ENCODE measurements at places on chromosomes 4 and X.

DNA sequence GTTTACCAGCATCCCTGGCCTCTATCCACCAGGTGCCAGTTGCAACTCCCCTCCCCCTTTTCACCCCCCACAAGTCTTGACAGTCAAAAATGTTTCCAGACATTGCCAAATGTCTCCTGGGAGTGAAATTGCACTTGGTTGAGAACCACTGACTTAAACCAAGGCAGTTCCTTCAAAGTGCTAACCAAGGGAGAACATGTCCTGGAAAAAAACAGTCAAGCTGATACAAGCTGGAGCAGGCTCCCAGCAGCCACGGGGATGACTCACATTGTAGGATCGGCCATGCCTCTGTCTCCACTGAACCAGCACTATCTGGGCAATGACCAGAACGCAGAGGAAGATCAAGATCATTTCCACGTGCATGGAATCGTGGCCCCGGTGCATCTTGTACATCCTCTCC lies 11.4 kb downstream of the RNF175 start:
- no peak for DNase-seq

GRCh38 chr4:129641179-129641578 lies 545.2 kb downstream of the C4orf33 start:
- DNase-seq, result peak; percentile 59

GRCh38 chrX:106611317-106611678 lies 480 bp upstream of the RADX start:
- DNase-seq, result no peak

DNA sequence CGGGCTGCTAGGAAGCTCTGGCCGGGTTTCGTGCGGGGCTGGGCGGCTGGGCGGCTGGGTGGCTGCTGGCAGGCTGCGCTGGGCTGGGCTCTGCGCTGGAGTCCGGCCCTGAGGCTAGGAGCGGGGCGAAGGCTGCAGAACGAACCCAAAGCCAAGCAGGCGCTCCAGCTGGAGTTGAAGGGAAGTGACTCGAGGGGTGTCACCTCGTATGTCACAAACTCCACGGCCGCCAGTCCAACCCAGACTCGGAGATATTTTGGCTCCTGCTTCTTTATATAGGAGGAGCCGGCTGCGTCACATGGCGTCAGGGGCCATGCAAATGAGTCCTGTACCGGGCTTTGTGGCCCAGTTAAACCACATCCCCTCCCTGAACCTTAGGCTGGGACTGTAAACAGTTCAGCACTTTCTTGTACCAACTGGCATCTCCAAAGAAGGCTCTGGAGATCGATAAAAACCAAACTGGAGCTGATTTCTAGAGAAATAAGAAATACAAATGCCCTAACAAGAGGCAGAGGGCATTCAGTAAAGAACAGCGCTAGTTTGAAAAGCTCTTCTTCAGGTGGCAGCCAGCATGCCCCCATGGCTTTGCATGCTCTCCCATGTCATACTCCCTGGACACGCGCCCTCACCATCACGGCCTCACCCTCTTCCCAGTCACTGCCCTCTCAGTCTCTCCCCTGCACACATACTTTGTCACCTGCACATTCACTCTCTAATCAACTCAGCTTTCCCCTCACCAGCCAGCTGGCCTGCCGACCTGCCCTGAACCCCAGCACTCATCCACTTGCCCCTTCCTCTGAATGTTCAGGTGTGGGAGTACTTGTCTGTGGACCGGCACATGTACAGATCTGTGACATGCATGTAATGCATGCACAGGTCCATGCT lies 58.5 kb downstream of the TSC22D3 start:
- DNase-seq, result peak; percentile 42

DNA sequence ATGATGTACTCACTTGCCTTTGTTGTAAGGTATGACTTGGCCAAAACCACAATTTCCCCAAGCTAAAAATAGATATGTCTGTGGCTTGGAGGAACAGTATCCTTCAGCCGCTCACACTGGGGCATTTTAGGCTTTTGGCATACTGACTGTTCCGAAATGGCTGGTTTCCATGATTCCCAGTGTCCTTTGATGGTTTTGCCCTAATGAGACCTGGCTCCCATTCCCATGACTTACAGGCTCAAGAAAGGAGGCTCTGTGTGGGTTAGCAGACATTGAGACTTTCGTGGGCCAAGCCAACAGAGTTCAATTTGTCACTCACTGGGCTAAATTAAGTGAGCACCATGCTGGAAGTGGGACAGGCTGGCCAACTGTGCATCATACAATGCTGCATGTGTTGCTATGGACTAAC lies 150.6 kb downstream of the CEP135 start:
- no peak for DNase-seq

DNA sequence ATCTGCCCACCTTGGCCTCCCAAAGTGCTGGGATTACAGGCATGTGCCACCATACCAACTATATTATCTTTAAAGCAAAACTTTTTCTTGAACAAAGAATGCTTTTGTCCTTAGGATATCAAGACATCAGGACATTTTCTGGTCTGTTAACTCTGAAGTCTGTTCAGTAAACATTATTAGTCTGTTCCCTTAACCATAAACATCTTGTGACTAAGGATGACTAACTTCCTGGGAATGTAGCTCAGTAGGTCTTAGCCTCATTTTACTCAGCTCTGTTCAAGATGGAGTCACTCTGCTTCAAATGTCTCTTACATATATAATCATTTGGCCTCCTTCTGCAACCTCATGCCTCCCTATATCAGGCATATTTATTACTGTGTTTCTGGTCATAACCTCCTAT lies 122.9 kb downstream of the UBE2NL start:
- DNase-seq, result no peak

DNA sequence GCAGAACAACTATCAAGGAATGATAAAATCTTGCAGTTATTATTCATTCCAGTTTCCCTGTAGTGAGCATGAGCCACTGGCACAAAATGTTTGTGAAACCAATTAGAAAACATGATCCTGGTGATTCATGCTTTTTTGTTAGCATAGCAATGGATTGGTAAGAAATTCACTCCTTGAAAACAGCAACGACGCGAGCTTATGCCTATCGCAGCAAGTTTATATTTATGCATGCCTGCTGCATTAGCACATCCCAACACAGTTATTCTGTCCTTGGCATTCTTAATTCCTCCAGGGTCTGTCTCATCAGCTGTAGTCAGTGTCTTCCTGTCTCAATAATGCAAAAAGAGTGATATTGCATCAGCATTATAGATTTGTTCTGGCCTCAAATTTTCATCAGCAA lies 975.9 kb downstream of the STIM2 start:
- DNase-seq, result no peak

GRCh38 chr4:126012691-126013290 lies 698.0 kb downstream of the FAT4 start:
- DNase-seq, result no peak

GRCh38 chr4:2787230-2788100 lies 5.4 kb upstream of the SH3BP2 start:
- no peak for DNase-seq

DNA sequence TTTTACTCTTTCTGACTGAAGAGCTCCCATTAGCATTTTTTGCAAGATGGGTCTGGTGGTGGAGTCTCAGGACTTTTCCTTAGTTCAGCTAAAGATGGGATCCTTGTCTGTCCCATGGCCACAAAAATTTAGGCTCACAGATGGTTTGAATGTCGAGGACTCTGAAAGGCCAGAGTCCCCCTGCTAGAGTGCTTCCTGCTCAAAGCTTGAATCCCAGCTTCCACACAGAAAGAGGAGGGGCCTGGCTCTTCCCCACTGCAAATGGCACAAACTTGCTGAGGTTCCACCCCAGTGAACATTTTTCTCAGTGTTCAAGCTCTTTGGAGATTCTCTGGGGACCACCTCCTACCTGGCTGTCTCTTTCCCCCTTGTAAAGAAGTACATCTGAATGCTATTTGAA lies 64.7 kb upstream of the UGT2B15 start:
- DNase-seq, result peak; percentile 18

- no peak for DNase-seq
Observed at GRCh38 chrX:150503898-150504219, 64.6 kb upstream of the MTM1 start.

DNA sequence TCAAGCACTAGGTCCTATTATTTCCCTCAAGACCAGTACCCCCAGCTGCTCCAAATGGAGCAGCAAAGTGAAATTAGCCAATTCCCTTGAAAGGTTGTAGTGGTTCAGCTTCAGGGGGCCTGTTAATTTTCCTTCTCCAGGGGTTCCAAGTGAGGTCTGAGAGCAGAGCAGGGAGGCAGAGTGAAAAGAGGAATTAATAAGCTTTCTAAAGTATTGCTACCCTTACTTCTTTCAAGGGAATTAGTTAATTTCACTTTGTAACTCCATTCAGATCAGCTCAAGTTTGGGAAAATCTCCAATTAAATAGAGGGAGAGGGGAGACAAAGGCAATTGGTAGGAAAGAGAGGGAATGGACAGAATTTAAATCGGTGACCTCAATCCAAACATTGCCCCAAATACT lies 78.7 kb upstream of the SLC7A11 start:
- DNase-seq, result no peak

GRCh38 chrX:105266456-105266855 lies 46.0 kb upstream of the TEX13A start:
- DNase-seq, result no peak

DNA sequence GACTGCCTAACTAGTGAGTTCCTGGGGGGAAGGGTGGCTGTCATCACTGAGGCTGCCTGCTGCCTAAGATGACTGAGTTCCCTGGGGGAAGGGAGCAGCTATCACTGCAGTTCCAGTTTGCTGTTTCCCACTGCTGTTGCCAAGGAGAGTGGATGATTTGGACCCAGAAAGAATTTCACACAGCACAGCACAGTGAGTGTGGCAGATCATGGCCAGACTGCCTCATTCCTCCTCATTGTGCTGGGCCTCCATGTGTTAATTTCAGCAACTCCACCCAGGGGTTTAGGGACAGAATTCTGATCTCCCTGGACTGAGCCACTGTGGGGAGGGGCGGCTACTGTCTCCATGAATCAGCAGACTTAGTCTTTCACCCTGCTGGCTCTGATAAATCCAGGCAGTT lies 125.0 kb downstream of the TEX13C start:
- DNase-seq, result no peak

DNA sequence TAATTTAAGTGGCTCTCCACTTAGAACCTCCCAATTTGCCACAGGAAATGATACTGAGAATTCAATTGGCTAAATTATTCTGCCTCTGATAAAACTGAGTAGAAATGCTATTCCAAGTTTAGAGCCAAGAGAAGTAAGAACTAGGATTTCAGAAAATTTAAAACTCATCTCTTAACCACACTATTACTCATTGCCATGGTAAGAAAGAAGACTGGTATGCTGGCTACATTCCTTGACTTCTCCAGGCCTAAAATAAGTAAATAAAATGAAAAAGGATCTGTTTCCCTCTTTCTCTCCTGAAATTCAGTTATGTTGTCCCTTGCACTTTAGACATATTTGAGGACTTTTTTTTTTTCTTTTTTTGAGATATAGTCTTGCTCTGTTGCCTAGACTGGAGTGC lies 23.3 kb downstream of the ZNF280C start:
- DNase-seq, result no peak

- DNase-seq, result no peak
Observed at GRCh38 chr4:90184560-90184959, 57.4 kb downstream of the CCSER1 start.

GRCh38 chr4:137705171-137705783 lies 173.0 kb upstream of the PCDH18 start:
- DNase-seq, result no peak

- DNase-seq, result no peak
Observed at GRCh38 chrX:16639966-16640365, 10.0 kb upstream of the S100G start.

GRCh38 chr4:57763070-57763469 lies 652.9 kb upstream of the IGFBP7 start:
- DNase-seq, result no peak

- peak; percentile 8 for DNase-seq
Observed at GRCh38 chrX:40663880-40664630, 16.7 kb upstream of the CXorf38 start.

DNA sequence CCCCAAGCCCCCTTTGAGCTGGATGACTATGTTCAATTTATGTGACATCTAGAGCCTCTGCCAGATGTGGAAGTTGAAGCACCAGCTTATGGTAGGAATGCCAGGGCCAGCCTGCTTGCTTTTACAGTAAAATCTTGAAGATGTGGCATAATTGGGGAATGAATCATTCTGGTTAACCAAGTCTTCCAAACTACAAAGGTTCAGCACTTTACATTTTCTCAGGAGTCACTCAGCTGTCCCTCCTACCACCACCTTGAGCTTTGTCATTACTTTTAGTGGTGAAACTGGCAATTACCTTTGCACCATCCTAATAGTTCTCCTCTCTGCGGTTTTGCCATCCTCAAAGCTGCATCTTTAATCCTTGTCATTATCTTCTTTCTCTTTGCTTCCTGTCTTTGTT lies 172.2 kb downstream of the HS6ST2 start:
- DNase-seq, result no peak

GRCh38 chrX:24963823-24964222 lies 51.9 kb downstream of the ARX start:
- DNase-seq, result peak; percentile 10

DNA sequence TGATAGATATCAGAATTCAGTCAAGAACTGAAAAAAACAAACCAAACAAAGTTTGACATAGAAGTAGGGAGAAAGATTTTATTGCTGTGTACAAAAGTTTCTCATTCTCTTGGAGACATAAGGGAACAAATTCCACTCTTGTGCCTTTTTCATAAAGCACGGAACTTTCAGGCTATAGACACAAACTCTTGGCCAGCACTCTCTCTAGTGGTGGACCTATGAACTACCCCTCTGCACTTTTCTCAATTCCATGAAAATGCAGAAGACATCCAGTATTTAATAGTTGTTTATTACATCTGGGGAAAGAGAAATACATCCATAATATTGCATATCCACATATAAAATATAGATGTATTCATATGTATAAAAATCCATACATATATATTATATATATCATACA lies 291.6 kb upstream of the HS3ST1 start:
- no peak for DNase-seq

DNA sequence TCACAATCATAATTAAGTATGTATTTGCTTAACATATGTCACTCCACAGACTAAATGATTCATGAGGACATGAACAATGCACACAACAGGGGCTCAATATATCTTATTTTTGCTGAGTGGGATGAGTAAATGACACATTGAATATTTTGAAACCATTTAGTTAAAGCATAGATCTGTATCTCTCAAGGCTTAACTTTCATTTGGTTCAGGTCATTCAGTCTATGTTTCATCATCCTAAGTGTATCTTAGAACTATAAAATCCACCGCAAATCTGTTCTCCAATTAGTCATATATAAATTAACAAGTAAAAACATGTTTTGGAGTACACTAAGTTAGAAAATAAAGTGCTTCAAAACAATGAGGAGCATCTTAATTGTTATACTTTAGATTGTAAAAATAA lies 45.8 kb downstream of the AREG start:
- DNase-seq, result no peak

- DNase-seq, result no peak
Observed at GRCh38 chr4:168724243-168724642, 227.4 kb downstream of the PALLD start.

DNA sequence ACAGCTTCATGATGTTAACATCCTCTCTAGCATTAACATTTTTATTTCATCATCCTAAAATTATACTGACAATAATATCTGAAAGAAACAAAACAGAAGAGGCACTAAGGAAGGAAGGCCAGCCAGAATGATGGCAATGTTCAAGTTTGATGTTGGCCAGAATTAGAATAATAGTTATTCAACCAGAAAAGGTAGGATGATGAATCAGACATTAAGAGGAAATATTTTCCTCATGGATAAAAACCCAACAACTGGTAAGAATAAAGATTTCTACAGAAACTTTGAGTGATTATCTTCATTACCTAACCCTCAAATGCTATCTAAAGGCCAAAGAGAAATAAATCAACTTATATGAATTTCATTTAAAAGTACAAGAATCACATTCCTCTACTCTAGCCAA lies 105.2 kb downstream of the PDE5A start:
- no peak for DNase-seq

Data from nephron progenitor cell (in vitro differentiated cells).